ENCODE measurements at places on chromosomes 12 and 14.

GRCh38 chr12:15525441-15525840 lies 203.1 kb downstream of the PTPRO start:
- DNase-seq = no peak

- DNase-seq = no peak
Measured at GRCh38 chr14:94175011-94175745, 1.1 kb downstream of the PPP4R4 start.

DNA sequence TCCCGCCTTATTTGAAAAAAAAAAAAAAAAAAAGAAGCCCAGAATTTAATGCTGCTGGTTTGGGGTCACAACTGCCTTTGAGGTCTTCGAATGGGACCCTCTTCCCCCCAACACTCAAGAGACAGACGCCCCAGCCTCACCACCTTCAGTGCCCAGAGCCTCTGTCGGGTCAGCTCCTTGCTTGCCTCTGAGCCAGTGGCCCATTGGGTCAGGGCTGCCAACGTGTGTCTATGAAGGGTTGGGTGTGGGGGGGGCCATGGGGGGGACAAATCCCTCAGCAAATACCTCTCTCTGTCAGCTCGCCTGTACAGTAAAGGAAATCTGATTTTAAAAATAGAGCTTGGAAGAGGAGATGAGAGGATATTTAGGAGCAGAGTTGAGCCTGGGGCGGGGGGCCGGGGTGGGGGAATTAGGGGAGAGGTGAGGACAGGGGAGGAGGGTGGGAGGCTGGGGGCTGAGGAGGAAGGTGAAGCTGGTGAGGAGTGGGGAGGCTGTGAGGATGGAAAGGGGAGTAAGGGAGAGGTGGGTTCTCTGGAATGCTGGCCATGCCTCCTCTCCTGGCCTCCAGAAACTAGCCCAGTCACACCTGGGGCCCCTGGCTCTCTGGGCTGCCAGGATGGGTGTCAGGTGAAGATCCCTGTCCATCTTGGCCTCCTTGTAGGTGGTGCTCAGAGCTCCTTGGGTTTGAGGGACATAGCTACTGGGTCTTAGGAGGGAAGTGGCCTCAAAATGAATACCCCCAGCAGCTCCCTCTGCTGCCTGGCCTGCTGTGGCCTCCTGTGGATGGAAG lies 13.3 kb downstream of the RTL1 start:
- DNase-seq = no peak

GRCh38 chr12:75868501-75868900 lies 163.1 kb downstream of the PHLDA1 start:
- DNase-seq = no peak

GRCh38 chr12:107651571-107652449 lies 33.8 kb upstream of the PWP1 start:
- no peak for DNase-seq

GRCh38 chr14:89881839-89882238 lies 72.7 kb downstream of the EFCAB11 start:
- no peak for DNase-seq
